Activated CD4-positive, alpha-beta T cell treated with anti-CD3 and anti-CD28 coated beads, Interleukin-2, Interleukin-4, amounts not matched to agents 100 ng/mL and 50 ng/mL, durations not matched to agents 16 hours and 8 hours (primary cell): ENCODE measurements at places on chromosomes 2 and 18.

GRCh38 chr2:17894556-17894955 is 16.1 kb downstream of the KCNS3 start:
- no peak for DNase-seq

- DNase-seq = no peak
Observed at GRCh38 chr2:159131914-159132281, 154.6 kb downstream of the WDSUB1 start.

DNA sequence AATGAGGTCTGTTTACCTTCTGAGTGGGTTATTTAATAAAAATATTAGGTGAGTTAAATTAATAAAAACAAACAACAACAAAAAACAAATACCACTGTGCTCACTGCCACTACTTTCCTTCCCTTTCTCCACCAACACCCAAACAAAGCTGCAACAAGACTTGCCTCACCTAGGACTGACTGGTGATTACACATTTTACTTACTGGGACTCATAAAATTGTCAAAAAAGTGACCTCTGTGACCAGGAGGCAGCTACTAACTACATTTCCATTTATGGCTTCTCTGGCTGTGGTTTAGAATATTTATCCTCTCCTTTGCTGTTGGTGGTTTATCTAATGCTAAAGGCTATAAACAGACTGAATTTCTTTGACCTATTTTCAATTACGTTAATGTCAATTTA is 39.8 kb downstream of the EFEMP1 start:
- no peak for DNase-seq

DNA sequence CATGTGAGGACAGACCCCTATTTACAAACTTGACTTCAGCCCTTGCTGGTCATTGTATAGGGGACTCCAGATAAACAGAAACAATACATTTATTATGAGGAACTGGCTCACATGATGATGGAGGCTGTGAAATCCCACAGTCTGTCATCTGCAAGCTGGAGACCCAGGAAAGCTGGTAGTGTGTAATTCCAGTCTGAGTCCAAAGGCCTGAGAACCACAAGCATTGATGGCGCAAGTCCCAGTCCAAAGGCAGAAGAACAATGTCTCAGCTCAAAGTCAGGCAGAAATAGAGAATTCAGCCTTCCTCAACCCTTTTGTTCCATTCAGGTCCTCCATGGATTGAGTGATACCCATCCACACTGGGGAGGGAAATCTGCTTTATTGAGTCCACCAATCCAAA is 28.1 kb upstream of the SPP2 start:
- DNase-seq = no peak

GRCh38 chr2:237326266-237327171 is 87.4 kb downstream of the COL6A3 start:
- no peak for DNase-seq

DNA sequence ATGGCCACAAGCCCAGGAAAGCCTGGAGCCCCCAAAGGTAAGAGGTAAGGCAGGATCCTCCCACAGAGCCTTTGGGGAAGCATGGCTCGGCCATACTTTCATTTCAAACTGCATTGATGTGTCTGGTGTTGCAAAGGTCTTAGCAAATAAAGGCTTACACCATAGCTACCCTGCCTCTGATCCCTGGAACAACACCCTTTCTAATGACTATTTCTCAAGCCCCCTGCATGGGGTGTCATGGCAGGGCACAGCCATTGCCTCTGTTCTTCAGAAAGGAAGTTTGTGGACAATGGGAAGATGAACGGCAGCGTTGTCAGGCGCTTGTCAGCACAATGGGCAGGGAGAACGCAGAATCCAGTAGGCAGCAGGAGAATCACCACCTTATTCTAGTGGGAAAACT is 435.0 kb upstream of the SMIM21 start:
- no peak for DNase-seq

- no peak for DNase-seq
Observed at GRCh38 chr2:179981085-179981484, 26.0 kb downstream of the CWC22 start.

GRCh38 chr18:50451100-50451842 is 76.4 kb downstream of the SKA1 start:
- DNase-seq = no peak

GRCh38 chr18:70405052-70405451 is 116.2 kb downstream of the SOCS6 start:
- no peak for DNase-seq

DNA sequence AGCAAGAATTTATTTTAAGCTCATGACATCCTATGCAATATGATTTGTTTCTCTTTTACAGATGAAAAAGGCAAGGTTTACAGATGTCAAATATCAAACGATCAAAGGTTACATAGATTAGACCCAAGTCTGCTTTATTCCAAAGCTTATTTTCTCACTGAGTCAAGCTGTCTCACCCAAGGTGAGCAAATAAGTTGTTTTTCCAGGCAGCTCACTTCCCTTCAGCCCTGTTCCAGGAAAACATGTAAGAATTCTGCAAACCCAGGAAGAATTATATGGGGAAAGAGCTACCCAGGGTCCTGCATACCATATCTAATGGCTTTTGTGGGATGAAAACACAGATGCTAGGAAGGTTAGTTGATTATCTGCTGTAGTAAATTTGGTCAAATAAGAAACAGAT is 57.7 kb upstream of the SCN9A start:
- no peak for DNase-seq
